Stimulated activated CD4-positive, alpha-beta T cell treated with anti-CD3 and anti-CD28 coated beads, Interleukin-4, amount 100 ng/mL, for 24 hours (primary cell): ENCODE measurements at places on chromosomes 3 and 15.

DNA sequence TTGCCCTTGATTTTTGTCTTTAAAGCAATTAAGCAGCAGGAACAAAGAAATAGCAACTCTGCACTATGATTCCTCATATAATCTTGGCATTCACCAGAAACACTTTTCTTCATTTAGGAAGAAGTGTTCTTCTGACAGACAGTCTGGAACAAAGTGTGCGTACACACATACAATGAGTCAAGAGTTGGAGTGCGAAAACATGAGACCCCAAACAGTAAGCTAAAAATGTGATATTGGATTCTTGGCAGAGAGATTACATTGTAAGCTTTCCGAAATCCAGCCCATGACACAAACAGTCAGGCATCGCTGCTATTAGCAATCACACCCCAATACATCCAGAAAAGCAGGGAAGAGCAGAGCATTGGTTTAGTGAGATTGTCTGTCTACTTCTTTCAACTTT lies 306.7 kb upstream of the TBC1D5 start:
- DNase-seq = no peak

- DNase-seq = no peak
These were observed 939.7 kb downstream of the NSUN3 start for GRCh38 chr3:95002438-95003046.

DNA sequence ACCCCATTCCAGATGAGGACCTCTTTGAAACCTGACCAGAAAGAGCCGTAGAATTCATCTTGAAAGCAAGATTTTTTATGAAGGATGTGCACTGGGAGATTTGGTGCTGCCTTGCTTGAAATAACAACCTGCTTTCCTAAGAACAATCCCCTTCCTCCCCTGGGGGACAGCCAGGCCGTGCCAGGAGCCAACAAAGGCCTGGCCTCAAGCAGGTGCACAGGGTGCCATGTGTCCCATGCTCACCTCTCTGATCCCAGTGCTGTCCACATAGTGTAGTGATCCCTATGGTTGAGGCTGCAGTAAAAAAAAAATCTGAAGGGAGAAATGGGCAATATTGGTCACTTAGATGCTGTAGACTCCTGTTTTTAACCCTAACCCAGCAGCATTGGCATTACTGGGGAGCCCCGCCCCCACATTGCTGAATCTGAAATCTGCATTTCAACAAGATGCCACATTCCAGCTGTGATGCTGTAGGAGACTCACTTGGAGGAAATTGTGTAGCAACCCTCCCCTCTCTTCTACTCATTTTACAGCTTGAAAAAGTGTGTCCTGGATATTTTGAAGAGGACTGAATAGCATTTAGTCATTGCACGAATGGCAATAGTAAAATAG lies 171.2 kb downstream of the APBA2 start:
- no peak for DNase-seq

DNA sequence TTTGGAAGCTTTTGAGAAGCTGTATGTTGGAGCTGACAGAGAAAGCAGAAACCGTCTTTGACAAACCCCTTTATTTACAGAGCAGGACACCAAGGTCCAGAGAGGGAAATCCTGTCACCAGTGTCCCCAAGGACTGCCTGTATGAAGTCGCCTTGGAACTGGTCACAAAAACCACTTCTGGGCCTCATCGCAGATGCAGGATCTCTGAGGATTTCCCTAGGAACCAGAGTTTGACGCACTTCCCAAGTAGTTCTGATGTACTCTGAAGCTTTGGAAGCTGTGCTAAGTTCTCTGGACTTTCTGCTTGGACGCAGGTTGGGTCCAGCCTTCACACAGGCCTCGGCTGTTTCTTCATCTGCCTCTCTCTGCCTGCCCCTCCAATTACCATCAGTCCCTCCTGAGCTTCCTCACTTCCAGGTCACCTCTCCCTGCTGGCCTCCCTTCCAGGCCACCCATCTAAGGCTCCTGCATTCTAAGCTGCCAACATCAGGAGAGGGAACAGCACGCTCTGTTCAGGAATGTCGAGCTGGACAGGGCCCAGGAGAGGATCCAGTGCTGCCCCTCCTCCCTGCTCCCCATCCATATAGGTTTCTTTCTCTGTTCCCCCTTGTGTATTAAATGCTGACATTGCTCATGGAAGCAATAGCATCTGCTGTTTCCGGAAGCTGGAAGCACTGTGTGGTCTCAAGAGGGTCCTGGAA lies 270.8 kb downstream of the OPA1 start:
- DNase-seq = no peak

DNA sequence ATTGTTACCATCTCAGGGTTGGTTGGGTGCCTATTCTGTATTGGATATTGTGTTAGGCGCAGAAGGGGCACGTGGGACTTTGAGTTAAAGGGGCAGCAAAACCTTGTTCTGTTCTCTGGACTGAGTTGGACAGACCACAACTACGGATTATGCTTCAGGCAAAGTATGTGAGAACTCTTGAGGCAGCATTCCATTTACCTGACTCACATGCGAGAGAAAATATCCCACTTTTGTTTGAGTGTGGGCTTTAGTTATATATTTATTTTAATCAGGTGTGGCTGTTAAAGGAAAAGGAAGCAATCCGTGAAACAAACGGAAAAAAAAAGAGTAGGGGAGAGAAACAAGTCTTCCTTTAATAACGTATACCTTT lies 627 bp upstream of the PLS1 start:
- DNase-seq = no peak

DNA sequence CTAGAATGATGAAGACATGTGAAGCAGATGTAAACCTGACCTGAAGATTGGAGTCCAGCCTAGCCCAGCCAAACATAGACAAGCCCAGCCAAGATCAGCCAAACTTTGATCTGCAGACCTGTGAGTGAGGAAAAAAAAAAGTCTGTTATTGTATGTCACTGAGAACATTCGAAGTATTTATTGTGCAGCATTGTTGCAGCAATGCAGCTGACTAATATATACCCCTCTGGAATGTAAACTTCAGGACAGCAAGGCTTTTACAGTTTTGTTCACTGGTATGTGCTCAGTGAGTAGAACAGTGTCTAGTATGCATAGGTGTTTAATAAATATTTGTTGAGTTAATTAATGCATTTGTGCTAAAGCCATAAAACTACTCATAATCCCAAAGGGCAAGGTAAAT lies 23.4 kb downstream of the TMEM202 start:
- DNase-seq = no peak

DNA sequence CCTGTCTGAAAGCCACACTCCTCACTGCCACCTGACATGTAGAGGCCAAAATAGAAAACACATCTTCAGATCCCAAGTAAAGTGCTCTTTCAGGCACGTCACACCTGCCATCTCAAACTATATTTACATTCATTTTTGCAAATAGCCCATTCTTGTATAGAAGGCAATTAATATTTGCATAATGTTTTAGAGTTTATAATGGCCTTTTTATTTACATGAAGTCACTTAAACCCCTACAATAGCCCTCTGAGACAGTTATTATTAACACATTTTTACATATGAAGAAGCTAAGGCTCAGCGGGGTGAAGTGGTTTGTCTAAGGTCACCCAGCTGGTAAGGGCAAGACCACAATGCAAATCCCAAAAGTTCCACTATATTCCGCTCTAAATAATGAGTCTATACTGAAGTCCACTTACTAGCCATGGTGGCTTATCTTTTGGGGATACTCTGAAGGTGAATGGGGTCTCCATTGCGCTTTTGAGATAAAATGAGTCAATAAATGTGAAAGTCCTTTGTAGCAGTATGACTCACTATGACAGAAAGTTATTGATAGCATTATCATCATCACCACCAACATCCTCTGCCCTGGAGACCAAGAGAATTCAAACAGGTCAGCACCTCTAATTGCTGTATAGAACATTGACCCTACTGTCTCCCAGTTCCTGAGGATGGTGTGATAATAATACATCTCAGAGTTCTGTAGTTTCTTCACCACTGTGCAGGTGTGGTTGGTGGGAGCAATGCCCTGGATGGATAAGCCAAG lies 155.9 kb upstream of the BCL6 start:
- no peak for DNase-seq

GRCh38 chr3:189195302-189195701 lies 23.5 kb downstream of the TPRG1 start:
- DNase-seq = no peak

DNA sequence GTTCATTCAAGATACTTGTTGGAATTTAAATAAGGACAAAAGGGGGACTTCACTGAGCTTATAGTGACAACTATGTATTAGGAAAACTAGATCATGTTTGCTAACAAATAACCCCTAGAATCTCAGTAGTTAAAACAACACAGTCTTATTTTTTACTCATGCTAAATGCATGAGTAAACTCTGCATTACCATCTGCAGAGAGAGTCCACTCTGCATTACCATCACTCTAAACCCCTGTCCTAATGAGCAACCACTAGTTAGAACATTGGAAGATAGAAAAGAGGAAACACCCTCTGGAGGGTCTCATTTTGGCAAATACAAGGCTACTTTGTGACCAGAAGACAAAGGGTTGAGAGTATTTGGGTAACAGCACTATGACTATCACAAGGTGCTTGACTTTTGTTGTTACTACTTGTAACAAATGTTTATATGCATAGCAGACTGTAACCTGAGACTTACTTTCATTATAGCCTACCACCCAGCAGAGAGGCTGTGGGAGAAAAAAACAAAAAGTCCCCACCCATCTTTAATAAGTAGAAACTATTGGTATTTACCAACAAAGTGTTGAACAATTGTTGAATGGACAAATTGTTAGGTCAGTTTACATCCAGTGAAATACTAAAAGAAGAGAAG lies 99.1 kb downstream of the OXSM start:
- no peak for DNase-seq

- DNase-seq = no peak
These were observed 36.6 kb upstream of the ARID3B start for GRCh38 chr15:74504418-74504817.

- no peak for DNase-seq
These were observed 101.8 kb downstream of the SEMA5B start for GRCh38 chr3:122925756-122926155.

DNA sequence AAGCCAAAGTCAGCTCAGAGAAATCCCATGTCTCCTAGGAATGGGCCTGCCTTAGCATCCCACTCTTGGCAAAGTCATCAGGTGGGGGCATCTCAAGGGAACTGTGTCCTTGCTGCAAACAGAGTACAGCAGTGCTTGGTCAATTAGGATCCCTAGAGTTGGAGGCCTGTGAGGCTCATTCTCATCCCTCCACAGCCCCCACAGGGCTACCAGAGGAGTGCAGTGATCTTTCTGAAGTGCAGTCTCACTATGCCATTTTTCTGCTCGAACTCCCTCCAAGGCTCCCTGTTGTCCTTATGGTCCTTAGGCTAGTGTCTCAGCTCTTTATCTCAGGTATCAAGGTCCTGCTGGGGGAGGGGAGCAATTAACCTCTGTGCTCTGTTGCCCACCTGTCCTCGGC lies 31.1 kb downstream of the TMEM40 start:
- DNase-seq = no peak

DNA sequence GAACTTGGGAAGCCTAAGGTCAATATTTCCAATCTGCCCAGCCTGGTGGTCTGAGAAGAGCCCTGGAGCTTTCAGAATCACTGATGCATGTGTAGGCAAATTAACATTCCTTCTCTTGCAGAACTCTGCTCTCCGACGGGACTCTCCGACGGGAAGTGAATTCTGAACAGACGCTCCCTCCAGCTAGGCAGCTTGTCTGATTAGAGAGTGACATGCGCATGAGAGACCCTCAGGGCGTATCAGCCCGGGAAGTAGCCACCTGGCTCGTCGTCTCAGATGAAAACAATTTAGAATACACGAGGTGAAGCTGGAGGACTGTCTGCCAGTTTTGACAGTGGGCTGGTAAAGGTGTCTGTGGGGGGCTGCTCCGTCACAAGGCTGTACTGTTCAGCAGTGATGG lies 103.1 kb downstream of the DGKG start:
- DNase-seq = no peak

GRCh38 chr3:79030157-79030556 lies 737.6 kb downstream of the ROBO1 start:
- no peak for DNase-seq

DNA sequence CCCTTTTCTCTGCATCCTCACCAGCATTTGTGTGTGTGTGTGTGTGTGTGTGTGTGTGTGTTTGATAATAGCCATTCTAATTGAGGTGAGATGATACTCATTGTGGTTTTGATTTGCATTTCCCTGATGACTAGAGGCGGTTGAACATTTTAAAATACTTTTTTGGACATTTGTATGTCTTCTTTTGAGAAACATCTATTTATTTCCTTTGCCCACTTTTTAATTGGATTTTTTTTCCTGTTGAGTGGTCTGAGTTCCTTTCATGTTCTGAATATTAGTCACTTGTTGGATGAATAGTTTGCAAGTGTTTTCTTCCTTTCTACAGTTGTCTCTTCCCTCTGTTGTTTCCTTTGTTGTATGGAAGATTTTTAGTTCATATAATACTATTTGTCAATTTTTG lies 54.3 kb upstream of the THSD4 start:
- DNase-seq = no peak

DNA sequence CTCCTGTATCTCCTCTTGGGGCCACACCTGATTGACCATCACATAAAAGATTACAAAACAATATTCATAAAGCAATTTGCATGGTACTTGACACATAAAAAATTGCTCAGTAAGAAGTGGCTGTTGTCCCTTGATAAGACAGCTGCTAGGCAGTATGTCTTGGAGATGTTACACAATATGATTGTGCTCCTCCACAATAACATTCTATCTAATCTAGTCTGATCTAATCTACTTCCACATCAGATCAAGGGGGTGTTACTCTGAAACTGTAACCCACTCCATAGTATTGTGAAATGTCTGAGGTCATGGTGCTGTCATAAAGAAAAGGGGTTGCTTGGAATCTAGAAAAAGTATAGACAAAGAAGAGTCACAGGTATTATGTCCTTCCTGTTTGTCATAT lies 23.4 kb upstream of the AQP9 start:
- DNase-seq = no peak

DNA sequence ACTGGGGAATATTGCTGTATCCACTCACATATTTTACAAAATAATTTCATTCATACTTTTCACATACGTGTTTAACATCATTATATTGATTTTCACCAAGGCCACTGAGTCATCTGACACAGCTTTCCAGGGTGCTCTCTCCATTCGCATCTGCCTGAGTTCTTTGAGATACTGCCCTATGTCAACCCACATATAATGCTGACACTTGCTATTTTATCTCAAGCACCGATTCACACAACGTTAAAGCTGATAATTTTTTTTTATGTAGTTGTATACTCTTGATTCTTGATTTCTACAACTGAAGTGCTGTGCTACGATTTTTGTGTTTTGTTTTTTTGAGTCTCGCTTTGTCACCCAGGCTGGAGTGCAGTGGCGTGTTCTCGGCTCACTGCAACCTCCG lies 249.8 kb upstream of the CDIN1 start:
- no peak for DNase-seq

GRCh38 chr3:157239082-157239704 lies 79.2 kb upstream of the CCNL1 start:
- peak; percentile 77 for DNase-seq

DNA sequence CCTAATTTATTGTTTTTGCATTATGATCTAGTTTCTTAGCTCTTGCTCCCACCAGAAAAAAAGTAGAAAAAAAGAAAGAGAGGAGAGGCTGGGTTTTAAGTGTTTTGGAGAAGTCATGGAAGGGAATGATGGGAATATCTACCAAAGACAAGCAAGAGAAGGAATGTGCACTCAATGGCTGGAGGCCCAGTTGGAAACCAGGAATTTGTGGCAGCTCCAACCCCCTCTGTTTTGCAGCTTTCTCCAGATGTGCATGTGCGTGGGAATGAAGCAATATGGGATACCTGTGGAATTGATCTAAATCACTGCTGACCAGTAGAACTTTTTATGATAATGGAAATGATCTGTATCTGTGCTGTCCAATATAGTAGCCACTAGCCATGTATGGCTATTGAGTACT lies 27.1 kb downstream of the EIF2AK4 start:
- DNase-seq = no peak
